ENCODE measurements at places on chromosomes 12 and 14.

GRCh38 chr14:73007835-73008234, 19.1 kb downstream of the ZFYVE1 start:
- DNase-seq: no peak

DNA sequence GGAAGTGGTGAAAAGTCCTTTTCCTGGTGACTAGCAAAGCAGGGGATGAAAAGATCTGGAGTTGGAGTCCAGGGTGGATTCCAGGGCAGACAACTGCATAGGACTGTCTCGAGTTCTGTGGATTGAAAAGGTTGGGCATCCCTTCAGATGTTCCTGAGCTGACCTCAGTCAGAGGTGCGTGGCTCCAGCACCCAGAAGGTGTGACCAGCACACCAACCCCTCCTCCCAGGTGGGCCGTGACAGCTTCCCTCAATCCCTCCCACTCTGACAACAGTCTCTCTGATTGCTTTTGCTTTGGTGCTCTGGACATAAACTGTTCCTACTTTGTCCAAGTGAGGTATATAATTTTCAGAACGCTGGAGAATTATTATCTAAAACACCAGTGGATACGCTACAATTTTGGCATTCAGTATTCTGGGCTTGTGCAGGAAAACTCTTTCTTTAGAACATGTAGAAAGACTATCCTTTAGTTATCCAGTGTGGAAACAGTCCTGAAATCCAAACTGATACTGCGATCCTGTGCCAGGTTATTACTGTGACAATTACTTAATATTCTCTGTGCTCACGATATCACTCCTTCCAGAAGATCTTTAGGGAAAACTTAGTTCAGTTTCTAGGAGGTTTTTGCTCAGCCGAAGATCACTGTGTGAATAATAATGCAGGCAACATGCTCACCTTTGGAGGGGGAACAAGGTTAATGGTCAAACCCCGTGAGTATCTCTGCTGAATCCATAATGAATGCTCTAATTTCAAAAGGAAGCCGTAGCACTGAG, 87.9 kb downstream of the DAD1 start:
- DNase-seq: no peak

DNA sequence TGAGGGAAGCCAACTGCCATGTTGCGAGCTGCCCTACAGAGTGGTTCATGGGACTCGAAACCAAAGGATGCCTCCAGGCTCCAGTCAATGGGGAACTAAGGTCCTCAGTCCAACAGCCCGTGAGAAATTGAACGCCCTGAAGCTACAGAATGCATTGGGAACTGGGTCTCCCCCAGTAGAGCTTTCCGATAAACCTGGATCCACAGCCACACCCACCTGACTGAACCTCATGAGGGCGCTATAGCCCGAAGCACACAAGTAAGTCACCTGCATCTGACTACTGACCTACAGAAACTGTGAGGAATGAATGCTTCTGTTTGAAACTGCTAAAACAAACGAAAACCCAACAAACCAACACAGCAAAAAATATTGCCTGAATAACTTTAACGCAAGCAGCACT, 1297.7 kb downstream of the AACS start:
- no peak for DNase-seq

DNA sequence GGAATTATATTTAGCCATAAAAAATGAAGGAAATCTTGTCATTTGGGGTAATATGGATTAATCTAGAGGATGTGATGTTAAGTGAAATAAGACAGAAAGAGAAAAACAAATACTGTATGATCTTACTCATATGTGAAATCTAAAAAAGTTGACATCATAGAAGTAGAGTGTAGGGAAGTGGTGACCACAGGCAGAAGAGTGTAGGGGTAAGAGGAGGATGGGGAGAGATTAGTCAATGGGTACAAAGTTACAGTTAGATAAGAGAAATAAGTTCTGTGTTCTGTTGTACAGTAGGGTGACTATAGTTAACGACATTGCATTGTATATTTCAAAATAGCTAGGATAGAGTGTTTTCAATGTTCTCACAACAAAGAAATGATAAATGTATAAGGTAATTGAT, 87.0 kb downstream of the TSHR start:
- no peak for DNase-seq

DNA sequence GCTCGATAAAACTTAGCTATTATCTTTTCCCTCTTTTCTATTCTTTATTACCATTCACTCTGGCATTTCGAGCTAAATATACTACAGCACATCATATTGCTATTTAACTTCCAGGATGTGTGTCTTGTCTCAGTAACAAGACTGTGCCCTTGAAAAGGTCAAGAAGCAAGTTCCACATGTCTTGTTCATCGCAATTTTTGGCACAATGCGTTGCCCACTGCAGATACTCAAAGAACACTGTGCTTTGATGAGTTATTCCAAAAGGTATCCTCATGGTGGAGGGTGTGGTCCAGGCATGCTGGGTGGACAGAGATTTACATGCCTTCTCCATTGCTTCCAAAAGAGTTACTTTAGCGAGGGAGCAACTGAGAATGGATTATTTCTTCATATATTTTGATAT, 6.6 kb downstream of the E2F7 start:
- no peak for DNase-seq

GRCh38 chr12:46468160-46468559, 95.6 kb upstream of the SLC38A2 start:
- DNase-seq: no peak

DNA sequence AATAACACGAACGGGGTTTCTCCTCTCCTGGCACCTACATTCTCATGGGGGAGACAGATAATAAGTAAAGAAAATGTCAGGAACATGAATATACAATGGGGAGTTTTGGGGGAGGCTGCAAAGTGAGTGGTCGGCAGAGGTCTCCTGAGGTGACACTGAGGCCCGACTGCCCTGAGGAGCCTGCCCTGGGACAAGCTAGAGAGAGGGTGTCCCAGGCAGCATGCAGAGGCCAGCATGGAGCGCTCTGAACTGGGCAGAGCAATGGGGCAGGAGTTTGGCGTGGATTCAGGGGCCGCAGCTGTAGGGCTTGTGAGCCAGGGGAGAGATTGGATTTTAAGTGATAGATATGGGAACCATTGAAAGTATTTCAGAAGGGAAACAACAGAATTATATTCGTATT, 320.5 kb downstream of the CACNA1C start:
- no peak for DNase-seq

GRCh38 chr12:1282670-1283315, 291.8 kb downstream of the ERC1 start:
- peak; percentile 84 for DNase-seq

DNA sequence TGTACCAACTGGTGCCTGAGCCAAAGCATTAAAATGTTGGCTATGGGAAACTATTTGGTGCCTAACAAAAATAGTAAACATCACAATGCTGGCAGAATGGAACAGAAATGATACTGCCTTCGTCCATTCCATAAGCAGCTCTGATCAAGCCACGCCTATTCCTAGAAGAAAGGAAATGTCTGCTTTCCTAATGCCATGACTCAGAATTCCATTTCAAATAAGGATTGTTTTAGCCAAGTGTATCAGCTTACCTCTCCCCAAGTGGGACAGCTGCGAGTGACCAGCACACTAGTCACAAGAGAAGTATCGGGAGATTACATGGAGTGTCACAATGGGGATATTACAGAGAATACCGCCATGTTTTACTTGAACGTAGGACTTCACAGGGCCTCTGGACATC, 38.7 kb downstream of the GLT8D2 start:
- no peak for DNase-seq

DNA sequence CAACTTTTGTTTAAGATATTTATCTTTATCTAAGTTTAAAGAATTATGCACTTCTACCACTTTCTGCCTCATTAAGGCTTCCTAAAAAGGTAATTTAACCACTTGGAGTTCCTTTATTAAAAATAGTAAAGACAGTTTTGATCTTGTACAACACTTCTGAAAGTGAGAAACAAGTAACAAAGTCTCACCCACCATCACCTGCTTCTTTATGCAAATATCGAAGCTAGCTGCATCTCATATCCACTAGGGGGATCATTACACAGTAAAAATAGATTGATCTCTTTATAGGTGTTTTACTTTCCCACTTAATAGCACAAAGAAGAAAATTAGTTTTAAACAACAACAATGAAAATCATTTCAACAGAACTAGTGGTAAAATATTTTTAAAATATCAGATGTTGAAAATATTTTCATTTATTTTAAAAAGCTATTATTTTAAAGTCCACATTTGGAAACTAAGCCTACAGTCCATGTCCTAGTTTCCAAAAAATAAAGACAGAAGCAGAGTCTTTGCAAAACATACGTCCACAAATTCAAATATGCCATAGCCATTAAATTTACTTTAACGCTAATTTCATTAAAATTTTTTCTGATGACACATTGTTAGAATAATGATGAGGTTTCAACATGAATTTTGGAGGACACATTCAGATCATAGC, 160.0 kb upstream of the SOX5 start:
- no peak for DNase-seq

GRCh38 chr12:80598004-80598606, 109.3 kb upstream of the MYF6 start:
- DNase-seq: no peak

DNA sequence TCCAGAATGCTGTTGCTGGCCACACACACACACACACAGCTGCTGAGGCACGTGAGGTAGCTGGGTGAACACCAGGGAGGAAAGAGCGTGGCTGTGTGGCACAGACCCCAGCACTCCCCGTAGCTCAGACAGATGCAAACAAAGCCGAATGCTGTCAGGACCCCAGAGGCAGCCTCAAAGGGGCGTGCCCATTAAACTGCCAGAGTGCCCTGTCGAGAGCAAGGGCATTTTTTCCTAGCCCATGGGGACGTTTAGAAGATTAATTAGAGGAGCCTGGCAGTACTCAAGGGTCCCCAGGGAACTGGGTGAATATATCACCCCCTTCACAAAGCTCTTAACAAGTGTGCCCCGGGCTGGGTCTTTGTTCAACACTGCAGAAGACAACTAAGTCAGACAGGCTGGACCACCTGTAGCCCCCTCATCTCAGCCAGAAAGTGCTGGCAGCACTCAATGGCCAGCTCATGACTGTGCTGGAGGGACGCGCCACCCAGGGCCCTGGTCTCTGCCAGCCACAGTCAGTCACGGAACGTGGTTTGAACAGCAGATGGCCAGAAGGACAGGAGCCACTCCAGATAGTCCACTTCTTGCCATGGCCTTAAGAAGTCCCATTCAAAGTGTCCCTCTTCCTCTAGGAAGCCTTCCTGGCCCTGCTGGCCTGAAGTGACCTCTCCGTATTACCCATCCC, 37.5 kb downstream of the TTC7B start:
- no peak for DNase-seq

GRCh38 chr12:128259556-128260070, 7.4 kb upstream of the TMEM132C start:
- peak; percentile 55 for DNase-seq

DNA sequence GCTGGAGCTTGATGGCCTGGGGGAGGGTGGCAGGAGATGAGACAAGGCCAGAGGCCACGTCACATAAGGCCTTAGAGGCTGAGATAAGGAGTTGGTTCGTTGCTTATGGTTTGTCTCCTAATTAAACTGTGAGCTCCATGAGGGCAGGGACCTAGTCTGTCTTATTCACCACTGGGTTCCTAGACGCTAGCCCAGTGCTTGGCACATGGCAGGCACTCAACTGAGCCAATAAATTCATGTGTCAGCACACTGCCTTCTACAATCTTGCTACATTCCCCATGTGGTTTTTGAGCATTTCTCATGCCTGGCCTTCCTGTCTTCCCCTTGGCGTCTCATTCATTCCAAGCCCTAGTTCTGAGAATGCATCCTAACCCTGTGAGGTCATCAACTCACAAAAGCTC, 92.5 kb upstream of the MED13L start:
- DNase-seq: no peak

DNA sequence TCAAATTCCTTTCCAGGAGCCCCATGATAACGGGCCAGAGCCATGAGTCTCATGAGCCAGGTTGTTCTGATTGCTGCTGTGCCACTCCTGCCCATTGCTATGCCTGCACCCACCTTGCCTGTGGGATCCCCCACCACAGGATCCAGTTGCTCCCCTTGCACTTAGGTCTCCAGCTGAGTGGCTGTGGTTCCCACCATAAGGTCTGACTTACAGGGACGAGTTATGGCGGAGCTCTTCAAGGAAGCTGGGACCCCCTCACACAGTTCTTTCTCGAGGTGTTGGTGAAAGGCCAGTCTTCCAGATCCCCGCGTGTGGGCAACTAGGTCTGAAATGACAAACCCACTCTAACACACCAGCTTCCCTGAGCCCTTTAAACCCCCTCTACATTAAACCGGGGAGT, 111.9 kb upstream of the C14orf180 start:
- no peak for DNase-seq

DNA sequence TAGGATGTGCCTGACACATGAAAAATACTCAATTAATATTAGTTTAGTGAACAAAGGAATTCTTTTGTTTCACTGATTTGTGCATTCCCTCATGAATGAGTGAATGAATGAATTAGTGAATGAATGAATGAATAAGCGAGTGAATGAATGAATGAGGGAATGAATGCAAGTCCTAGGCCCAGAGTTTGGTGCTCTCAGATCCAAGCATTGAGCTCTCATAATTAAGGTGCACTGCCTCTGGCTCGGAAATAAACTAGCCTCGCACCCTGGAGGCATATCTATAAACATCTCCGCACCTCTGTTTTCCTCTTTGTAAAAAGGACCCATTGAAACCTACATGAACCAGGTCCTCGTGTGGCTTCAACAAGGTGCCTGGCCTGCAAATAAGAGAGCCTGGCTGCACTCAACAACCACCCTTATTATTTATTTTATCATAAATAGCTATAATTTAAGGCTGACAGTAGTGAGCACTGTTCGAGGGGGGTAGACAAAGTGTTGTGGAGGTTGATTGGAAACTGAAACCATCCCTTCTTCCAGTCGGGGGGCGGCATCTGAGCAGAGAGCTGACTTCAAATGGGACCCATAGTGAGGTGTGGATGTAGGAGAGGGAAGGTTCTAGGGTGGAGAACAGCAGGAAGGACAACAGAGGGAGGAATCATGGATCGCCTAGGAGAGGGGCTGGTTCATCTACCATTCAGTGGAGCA, 316.8 kb downstream of the BCL11B start:
- DNase-seq: no peak
